ENCODE measurements at places on chromosomes 4 and X.

- no peak for DNase-seq
These were observed 175.6 kb downstream of the FBXO8 start for GRCh38 chr4:174107746-174108354.

- no peak for DNase-seq
These were observed 13.8 kb downstream of the MPP1 start for GRCh38 chrX:154791467-154791866.

DNA sequence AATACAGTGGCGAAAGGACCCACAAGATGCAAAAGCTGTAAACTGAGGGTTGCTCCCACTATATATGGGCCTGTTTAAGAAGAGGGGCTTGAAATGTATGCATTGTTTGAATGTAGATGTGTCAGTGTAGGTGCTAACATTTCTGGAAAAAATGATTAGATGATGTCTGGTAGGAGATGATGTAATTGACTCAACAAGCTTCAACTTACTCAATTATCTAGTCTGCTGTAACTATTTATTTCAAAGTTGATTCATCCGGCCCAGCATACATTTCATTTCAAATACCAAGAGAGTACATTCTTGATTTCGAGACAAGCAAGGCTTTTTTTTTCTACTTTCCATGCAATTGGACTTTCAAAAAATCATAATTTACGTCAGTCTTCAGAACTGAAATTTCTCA, 9.3 kb upstream of the ENAM start:
- no peak for DNase-seq

DNA sequence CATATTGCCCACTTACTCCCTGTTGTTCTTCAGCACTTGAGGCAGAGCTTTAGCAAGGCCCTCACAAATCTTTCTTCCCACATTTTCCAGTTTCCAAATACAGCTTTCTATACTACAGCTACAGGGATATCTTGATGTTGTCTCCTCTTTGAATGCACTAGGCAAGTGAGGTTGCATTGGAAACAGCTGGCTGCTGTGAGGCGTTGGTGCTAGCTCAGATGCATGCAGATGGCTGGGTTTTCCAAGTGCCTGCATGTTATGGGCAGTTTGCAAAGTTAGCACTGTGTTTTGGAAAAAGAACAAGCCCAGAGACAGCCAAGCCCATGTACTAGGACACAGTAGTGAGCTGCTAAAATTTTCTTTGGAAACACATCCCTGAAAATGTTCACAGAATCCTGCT, 315.1 kb upstream of the RASGEF1B start:
- DNase-seq: no peak

DNA sequence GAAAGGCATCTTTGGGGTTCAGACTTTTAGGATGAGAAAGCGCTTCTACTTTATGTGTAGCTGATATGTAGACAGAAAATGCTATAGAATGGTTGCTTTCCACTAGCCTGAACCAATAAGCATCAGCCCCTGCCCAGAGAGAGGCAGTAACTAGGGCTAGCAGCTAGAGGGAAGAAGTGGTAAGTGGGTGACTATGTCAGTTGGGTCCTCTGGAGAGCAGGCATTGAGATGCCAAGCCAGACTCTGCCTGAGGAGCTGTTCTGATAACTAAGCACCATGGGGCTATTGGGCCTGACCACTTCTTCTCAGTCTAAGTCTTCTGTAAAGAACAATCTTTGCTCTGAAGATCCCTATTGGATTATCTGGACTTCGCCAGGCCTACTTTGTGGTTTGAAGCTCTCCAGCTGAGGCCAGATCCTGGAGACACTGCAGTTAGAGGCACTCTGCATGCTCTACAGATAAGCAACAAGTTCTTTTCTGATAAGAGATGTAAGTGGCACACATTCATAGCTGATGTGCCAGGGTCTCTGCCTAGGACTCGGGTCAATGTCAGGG, 146.1 kb downstream of the RBM46 start:
- DNase-seq: no peak

DNA sequence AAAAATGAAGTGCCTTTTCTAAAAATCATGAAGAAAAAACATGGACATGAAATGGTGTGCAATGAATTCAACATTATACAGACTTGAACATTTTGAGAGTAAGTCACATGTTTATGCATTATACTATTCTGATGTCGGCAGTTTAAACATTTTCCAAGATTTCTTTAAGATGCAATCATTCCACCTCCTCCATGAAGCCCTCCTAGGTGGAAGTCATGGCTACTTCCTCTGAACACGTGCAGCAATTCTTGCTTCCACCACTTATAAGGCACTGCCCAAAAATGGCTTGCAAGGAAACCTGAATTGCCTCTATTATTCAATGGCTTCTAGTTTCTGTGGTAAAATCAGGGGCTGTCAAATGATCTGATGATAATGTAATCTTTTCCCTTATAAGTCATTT, 25.8 kb downstream of the IGFBP7 start:
- no peak for DNase-seq

DNA sequence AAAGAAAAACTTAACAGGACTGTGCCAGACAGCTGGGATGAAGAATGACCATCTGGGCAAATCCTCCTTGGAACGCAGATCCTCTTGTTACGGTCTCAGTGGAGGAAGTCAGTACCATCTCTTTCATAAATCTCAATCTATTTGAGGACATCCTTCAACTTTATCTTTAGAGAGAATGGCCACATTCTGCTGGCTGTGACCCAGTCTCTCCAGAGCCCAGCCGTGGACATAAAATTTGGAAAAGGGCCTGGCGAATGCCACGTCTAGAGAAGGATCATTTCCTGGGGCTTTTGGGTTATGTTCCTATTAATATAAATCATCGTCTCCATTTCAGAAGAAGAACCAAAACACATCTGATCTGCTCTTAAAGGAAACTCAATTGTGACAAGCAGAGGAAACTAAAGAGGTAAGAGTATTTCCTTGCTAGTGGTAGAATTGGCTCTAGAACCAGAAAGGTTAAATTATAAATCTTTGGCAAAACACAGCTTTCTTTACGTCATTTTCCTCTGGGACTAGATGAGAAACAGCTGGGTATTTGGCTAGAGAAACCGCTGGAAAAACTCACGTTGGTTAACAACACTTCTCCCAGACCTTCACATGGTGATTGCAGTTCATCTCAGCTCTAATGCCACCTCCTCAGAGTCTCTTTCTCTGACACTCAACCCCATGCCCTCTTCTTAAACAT, 164.7 kb downstream of the CHIC2 start:
- no peak for DNase-seq

- no peak for DNase-seq
These were observed 14.5 kb downstream of the SHISA3 start for GRCh38 chr4:42411803-42412202.

- no peak for DNase-seq
These were observed 33.6 kb downstream of the KDM6A start for GRCh38 chrX:44906542-44906941.

DNA sequence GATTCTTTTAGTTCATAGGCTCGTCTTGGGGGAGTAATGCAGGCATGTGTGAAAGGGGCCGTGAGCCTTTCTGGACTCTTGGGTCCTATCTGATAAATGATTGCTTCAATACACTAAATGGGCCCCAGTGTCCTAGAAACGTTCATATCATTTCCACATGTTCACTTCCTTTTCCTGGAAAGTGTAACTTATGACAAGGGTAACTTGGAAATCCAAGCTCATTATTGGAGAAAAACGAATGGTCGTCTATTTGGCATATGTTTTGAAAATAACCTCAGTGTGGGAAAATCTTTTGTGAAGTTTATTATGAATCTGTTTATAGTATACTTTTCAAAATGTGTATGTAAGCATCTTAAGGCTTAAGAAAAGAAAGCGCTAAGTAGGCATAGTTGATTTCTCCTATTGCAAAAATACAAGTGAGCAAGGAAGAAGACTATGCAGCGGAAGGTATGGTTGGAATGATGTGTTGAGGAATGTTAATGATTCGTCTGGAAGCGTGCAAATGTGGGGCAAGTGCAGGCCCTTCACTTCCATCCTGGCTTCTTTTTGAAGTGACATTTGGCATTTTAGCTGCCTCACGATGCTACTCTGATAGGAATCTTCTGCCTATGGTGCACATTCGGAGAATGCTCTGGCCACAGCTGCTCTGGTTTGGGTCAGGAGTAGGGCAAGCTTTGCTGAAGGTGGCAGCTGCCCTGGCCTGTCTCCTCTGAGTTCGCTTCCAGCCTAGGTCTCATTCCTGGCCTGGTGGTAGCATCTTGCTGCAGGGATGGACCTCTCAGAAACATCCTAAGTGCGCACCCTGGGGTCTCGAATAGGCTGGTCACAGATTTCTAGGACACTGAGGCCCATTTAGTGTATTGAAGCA, 49.5 kb upstream of the STOX2 start:
- no peak for DNase-seq

- DNase-seq: no peak
These were observed 5.9 kb upstream of the UTP14A start for GRCh38 chrX:129900054-129900453.

DNA sequence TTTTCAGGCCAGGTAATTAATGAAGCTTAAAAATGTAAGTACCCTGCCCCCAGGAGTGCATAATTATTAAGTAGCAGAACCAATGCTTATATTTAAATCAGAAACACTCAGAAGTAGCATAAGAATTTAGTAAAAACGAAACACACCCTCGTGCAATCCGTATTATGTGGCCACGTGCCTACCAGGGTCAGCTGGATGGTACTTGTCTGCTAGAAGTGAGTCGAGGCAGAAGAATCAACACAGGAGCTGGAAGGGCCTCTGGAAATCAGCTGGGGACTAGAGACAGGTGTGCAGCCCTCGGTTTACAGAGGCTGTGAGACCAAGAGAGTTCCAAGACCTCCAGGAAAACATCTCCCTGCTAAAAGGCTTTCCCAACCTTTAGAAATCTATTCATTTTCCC, 559 bp upstream of the FAM47E start:
- no peak for DNase-seq

GRCh38 chr4:43898836-43899235, 549.8 kb downstream of the KCTD8 start:
- no peak for DNase-seq

Data from brain microvascular endothelial cell (primary cell).